DMS153 (cell line): ENCODE measurements at places on chromosomes 3 and 15.

GRCh38 chr3:52088445-52089367 lies 32.3 kb upstream of the DUSP7 start:
- no peak for DNase-seq

DNA sequence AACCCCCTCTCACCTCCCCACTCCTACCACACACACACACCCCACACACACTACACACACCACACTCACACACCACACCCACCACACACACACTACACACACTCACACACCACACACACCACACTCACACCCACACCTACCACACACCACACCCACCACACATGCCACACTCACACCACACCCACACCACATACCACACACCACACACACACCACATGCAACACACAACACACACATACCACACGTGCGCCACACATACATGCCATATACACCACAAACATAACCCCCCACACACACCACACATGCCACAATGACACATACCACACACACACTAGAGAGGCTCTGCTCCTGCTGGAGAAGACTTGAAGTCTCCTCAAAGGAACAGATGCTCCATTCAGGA lies 5.9 kb upstream of the ITPKA start:
- no peak for DNase-seq

- DNase-seq, result no peak
Measured at GRCh38 chr15:31344823-31345605, 18.4 kb downstream of the KLF13 start.

GRCh38 chr3:159816512-159816911 lies 172.1 kb upstream of the IL12A start:
- no peak for DNase-seq

DNA sequence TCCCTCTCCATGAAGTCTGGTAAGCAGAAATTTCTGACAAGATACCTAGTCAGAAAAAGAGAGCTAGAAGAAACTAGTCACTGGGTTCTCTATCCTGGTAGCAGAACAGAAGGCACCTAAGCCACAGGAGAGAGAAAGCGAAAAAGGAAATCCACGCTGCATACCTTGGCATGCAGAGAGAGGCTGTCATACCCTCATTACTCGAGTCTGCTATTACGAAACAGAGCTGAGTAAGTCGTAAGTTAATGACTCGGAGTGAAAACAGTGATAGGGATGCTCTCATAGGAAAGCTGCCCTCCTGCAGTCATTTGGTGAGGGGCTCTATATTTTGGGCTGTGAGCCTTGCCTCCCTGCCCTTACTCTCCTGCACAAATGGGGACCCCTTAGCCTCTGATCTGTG lies 16.2 kb downstream of the CLRN1 start:
- DNase-seq, result no peak

GRCh38 chr3:50150863-50151686 lies 4.0 kb upstream of the SEMA3F start:
- no peak for DNase-seq

DNA sequence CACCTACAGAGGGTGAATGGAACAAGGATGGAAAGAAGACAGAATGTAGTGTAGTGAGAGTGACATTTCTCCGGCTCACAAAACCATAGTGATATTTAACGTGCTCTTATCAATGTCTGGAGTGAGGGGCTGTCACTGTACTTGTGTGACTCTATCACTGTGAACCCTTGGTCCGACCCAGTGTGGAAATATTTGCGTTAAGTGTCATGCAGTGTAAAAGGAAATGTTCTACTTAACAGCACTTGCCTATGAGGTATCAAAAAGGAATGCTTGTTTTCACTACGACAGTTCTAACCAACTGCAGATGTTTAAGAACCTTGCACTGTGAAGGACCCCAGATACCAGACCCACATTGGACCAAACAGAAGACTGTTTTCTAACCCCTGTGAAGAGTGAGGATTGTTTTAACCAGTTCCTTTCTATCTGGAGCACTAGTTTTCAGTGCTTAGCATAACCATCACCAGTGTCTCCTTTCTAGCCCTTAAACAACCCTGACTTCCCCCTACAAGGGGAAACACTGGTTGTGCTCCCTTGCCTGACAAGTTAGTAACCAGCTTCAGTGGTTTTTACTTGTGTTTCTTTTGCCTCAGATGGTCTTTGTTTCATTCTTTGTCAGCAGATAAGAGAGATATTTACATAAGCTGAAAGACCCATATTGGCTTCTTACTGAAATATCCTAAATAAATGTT lies 144.7 kb upstream of the ABHD17C start:
- no peak for DNase-seq

GRCh38 chr3:38002940-38003339 lies 12.4 kb downstream of the VILL start:
- no peak for DNase-seq

DNA sequence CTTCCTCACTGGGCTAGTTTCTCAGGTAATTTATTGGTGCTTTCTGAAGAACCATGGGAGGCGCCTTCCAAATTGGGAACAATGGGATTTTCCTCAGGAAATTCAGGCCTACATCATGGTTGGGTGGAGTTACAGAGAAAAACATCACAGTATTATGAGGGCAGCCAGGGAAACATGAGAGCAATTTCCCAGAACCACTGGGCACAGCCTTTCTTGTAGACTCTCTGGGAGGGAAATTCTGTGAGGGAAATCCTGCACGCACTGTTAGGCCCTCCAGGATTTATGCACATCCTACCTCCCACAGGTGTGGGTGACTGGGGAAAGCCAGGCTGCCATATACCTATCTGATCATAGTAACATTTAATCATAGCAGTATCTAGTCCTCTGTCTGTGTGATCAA lies 13.2 kb downstream of the POPDC2 start:
- no peak for DNase-seq

DNA sequence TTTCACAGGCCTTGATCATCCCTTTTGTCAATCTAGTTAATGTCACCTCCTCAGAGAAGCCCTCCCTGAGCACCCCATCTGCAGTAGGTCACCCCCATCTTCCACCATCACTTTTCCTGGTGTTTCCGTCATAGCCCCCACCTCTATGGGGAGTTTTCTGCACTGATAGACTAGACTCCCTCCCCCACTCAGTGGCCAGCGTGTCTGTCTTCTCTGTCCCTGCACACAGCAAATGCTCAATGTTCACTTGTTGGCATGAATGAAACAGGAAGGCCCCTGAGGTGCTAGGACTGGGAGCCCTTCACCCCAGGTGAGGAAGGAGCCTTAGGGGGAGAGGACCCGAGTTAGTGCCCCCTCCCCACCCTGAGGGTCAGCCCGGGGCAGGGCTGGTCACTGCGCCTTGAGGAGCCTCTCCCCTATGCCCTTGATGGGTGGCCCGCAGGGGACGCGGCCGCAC lies 15.8 kb upstream of the FANCD2 start:
- DNase-seq, result no peak

DNA sequence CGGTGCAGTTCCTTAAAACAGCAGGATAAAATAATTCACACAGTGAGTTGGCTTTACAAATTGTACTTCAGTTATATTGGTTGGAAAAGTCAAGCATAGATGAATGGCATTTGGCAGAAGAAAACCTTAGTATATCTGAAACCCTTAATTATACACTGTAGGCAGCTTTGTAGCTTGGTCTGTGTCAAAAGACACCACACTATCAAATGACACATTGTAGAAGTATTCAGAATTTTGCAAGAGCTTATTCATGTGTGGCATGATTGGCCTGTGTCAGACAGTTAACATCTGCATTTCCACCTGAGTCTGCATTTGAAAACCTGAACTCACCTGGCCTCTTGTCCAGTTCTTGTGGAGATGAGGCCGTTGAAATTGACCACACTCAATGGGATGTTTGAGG lies 13.8 kb downstream of the TMEM266 start:
- no peak for DNase-seq

GRCh38 chr3:46368569-46368968 lies 2.2 kb upstream of the CCR5 start:
- DNase-seq, result no peak

- DNase-seq, result no peak
Measured at GRCh38 chr3:159724627-159725026, 264.0 kb upstream of the IL12A start.

GRCh38 chr3:155948476-155948875 lies 78.0 kb downstream of the GMPS start:
- no peak for DNase-seq

DNA sequence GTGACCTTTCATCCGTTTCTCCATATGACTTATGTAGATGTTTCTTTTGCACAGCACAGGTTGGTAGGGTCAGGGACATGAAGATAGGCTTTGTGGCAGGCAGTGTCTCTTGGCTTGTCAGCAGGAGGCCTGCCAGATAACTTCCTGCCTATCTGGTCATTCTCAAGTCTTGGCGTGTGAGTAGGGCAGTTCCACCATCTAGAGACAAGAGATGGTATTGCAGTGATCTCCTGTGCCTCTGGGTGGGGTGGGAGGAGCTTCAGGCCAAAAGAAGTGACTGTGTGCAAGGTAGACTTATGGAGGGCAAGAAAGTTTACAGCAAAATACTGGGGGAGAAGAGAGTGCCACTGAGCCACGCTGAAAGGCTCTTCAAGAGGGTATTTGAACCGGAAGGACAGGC lies 11.0 kb downstream of the TEX264 start:
- peak; percentile 39 for DNase-seq

- no peak for DNase-seq
Measured at GRCh38 chr3:48004694-48005093, 11.5 kb downstream of the MAP4 start.

- no peak for DNase-seq
Measured at GRCh38 chr15:36406366-36406765, 173.1 kb upstream of the CDIN1 start.

DNA sequence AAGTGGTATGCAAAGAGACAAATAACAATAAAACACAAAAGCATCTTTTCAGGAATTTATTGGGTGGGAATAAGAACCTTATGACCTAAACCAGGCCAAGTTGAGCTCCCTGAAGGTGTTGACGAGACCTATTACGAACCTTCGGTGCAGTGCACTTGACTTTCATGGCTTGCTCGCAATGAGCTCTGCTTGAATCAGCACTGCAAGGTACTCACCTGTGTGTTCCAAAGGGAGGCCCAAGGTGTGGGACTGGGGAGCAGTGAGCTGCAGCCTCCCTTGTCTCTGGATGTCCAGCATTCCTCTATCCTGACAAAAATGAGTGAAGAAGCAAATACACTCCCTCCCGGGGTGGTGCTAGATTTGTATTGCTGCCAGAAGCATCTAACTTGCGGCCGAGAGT lies at the start of gene MDFIC2:
TSS of gene MDFIC2 (minus strand) at position 303 of the 400 bp plus-strand sequence. CDS start 665 bp downstream, outside the sequence.
- no peak for DNase-seq
